ENCODE measurements at places on chromosomes 11 and 22. TPM values are rescaled to one million over a fixed set of nuclear protein-coding genes. Genes with fewer than 3 reads are reported as not detected.

DNA sequence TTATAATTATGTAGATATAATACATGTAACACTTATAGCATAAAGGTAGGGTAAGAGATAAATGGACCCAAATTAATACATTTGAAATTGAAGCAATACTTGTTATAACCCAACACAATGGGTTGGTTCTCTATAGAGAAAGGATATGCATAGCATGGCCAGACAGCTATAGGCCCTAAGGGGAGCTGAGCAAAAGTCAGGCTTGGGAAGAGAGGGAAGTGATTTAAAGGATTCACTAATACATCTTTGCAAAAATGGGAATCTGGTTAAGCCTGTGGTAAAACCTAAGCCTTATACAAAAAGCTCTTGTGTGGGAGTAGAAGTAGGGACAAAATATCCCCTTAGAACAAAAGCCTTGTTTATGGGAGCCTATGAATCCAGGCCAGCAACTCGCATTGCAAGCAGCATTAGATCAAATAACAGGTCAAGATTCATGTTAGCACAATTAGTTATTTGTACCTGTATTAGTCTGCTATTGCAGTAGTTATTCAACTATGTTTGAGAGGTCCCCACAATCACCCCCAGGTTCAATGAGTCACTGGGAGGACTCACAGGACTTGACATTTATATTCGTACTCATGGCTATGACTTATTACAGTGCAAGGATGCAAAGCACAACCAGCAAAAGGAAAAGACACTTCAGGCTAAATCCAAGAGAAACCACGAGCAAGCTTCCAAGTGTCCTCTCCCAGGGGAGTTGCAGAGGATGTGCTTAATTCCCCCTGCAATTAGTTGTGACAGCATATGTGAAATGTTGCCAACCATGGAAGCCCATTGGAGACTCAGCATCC is 144.7 kb upstream of the LMO1 start:
- peak; percentile 26 for DNase-seq

DNA sequence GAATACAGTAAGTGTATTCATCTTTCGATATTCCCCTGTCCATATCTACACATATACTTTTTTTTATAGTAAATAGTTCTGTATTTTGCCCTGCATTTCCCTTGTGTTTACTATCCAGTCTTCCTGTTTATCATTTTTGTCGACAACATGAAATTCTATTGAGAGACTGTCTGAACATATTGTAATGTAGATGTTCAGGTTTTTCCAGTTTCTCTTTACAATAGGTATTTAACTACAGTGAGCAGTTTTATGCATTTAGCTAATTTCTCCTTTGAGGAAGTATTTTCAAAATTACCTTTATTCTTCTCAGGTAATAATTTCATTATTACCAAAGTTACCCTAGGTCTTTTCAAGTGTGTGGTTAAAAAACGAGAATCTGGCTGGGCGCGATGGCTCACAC is 16.7 kb downstream of the PIK3IP1 start:
- DNase-seq, result no peak

GRCh38 chr11:111494040-111494439 is 18.1 kb downstream of the BTG4 start:
- DNase-seq, result no peak

- DNase-seq, result peak; percentile 51
These were observed at the start of gene BLID for GRCh38 chr11:122115524-122116379. TSS of gene BLID (minus strand) at chr11:122116215. CDS start at chr11:122115922, 293 bp downstream.

GRCh38 chr11:115585361-115586024 is 81.3 kb upstream of the CADM1 start:
- DNase-seq, result no peak

DNA sequence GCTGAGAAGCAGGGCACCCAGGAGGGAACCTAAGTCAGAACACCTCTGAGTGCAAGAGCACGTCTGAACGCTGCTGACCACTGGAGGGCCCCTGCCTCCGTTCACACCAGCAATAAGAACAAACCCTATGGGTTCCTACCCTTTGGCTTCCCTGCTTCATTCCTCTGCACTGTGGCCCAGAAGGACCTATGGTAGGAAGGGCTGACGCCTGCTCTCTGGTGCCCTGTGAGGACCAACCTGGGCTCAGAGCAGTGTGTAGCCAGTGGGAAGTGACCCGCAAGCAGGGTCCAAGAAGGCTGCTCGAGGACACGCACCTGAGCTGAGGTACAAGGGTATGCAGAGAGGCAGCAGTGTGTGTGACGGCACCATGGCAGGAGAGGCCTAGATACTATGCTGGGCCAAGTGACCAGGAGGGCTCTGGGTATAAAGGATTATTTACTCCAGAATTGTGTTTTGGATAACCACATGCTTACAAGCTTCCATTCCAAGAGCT is 68.8 kb upstream of the CLTCL1 start:
- no peak for DNase-seq

DNA sequence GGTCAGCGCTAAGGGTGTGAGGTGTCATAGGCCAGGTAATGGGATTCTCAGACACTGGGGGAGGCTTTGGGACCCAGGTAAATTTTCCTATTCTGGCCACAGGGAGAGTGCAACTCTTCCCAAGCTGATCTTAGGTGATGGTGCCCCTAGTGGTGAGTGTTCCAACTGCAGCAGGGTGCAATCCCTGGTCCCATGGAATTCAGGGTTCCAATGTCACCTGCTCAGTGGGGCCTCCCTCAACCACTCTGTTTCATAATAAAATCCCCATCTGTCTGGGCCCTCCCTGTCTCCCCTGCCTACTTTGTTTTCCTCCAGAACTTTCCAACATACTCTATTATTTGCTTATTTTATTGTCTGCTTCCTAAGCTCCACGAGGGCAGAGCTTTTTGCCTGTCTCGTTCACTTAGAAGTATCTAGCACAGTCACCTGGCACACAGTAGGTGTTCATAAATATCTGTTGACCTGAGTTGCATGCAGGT is 2.9 kb upstream of the SGSM1 start:
- DNase-seq, result peak; percentile 11

DNA sequence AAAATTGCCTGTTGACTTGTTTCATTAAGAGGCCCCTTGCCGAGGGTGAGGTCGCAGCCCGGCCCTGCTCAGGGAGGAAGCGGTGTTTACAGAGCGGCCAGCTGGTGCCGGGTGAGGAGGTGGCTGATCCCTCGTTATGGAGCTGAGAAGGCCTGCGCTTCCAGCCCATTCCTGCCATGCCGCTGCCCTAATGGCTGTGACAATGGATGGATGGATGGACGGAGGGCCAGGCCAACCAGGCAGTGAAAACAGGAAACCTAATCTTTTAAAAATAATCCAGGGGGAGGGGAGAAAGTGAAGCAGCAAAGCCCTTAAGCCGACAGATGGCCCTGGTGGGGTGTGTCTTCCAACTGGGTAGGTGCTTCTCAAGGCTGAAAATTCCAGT is 38.5 kb downstream of the BCR start:
- no peak for DNase-seq

DNA sequence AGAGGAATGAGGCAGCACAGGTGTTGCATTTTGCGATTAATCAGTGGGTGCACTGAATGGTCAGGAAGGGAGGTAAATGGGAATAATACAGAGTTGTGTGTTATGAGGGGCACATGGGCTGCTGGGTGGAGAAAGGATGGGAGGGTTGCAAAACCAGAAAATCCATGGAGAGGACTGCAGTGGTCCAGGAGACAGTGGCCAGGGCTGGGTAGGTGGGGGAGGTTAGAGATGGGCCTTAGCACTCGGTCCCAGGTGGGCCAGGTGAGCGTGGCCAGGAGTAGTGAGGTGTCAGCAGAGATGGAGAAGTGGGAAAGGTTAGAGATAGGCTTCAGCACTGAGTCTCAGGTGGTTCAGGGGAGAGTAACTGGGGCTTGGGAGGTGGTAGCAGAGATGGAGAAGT is 399.1 kb upstream of the LARGE1 start:
- no peak for DNase-seq

- no peak for DNase-seq
These were observed 461.3 kb upstream of the FAT3 start for GRCh38 chr11:91763331-91763730.

- DNase-seq, result no peak
These were observed 116.8 kb upstream of the GRAMD1B start for GRCh38 chr11:123313262-123313661.

GRCh38 chr11:29656597-29656996 is 360.2 kb downstream of the KCNA4 start:
- DNase-seq, result no peak

- DNase-seq, result peak; percentile 93
These were observed 16.9 kb upstream of the KIRREL3 start for GRCh38 chr11:127017482-127017881.

GRCh38 chr11:104999721-105000120 is 23.2 kb downstream of the CASP5 start:
- DNase-seq, result no peak

GRCh38 chr11:36447947-36448346 is 62.1 kb downstream of the TRAF6 start:
- no peak for DNase-seq

GRCh38 chr11:72326151-72326848 is 82.3 kb upstream of the PHOX2A start:
- DNase-seq, result peak; percentile 74

DNA sequence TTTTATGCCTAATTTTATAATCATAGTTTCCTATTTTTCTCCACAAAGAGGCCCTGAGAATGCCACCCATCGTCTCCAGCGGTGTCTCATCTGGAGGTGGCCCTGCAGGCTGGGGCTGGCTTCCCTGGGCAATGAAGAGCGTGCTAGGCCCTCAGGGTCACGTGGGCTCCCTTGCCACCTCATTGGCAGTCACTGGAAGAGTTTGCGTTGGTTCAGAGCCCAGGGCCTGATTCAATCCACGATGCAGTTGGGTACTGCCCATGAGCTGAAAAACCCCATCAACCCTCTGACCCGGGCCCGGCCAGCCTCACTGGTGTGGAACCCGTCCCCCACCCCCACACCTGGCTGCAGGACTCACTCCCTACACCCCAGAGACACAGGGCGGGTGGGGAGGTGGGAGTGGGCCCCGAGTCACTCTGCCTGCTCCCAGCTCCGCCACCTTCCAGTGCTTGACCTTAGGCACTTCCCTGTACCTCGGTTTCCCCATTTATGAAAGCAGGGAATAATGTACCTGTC is 43.4 kb upstream of the A4GALT start:
- DNase-seq, result no peak

GRCh38 chr11:118610225-118610772 is 2.9 kb downstream of the PHLDB1 start:
- no peak for DNase-seq

GRCh38 chr11:116173506-116173905 is 599.3 kb downstream of the BUD13 start:
- DNase-seq, result no peak

DNA sequence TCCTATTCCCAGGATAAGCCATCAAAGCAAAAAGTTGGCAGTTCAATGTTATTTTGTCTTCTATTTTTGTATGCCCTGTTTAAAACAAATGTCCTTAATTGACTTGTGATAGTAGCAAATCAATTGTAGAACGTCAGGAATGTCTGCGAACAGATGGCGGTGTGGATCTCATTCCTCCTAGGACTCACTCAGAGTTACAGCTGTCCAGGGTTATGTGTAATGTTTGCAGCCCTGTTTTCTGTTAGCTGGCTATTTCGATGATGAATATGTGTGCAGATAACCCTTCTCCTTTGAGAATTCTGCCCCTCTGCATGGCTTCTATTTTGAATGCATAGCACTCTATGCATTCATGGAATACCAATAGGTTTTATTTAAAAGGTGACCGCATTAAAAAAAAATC is 1248.0 kb upstream of the CNTN5 start:
- no peak for DNase-seq

- no peak for DNase-seq
These were observed 38.4 kb upstream of the CLMP start for GRCh38 chr11:123233280-123233974.

GRCh38 chr22:27556371-27556770 is 245.2 kb downstream of the MN1 start:
- no peak for DNase-seq

- DNase-seq, result no peak
These were observed 6.2 kb downstream of the SCO2 start for GRCh38 chr22:50519151-50519550.

- DNase-seq, result peak; percentile 43
These were observed 148.5 kb downstream of the GRIK4 start for GRCh38 chr11:120660024-120660565.

DNA sequence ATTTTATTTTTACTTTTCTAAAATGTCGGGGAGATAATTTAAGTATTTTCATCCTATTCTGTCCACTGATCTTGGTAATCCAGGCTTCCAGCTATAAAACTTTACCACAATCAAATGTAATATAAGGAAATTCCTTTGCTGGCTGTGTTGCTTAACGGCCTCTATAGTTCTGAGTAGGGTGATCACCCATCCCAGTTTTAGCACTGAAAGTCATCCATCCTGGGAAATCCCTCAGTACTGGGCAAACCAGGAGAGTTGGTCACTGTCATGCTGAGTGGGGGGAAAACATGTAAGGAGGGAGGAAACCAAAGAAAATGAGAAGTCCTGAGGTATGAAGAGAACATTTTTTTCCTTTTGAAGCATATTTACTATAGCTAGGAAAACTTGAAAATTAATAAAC is 12.8 kb upstream of the BACE1-AS start:
- DNase-seq, result no peak

DNA sequence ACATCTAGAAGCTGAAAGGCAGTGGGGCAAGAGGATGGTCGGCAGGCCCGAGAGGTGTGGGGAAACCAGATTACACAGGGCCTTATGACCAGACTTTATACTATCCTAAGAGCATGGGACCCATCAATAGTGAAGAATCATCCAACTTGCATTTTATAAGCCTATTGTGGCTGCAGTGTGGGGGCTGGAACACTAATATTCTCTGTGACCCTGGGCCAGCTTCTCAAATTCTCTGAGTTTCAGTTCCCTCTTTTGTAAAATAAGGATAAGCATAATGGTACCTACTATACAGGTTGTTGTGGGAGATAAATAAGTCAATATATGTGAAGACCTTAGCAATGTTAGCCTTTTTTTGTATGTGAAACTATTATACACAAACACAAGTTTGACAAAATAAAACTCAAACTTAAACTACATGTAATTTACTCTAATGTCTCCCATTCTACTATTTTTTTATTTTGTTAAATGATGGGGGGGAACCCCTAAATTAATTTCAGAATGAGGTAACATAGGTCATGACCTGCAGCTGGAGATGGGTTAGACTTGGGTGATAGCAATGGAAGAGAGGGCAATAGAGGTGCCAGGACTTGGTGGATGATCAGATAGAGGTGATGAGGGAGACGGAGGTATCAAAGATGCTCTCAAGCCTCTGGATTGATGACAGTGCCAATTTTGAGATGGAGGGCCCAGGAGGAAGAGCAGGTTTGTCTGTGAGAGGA is 30.1 kb downstream of the SMCO4 start:
- DNase-seq, result no peak

DNA sequence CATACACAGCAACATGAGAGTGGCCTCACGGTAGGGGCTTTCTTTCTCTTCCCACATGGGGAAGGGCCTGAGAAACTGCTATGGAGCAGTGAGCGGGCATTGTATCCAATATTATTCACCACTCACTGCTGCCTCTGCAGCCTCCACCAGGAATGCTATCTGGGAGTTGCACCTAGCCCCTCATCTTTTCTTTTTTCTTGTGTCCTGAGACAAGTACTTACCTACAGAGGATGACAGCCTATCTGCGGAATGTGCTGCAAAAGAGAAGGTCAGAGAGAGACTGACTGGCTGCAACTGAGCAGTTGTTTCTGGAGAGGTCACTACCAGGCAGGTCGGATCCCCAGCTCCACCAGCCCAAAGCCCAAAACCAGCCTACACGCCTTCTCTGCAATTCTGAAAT is 52.1 kb upstream of the HTATIP2 start:
- no peak for DNase-seq

The SLC7A4 gene
- not detected for total RNA-seq

The KIRREL3 gene
- 2.2 TPM for total RNA-seq

The OR4D11 gene
- total RNA-seq, result not detected

The DBX1 gene
- total RNA-seq, result not detected

The RHOD gene
- not detected for total RNA-seq

The HEPHL1 gene
- total RNA-seq, result 0.06 TPM

The SLC29A2 gene
- total RNA-seq, result 0.68 TPM

The STARD10 gene
- 41.0 TPM for total RNA-seq

The SCO2 gene
- 6.4 TPM for total RNA-seq

The NNMT gene
- total RNA-seq, result 162 TPM

The DNAJB13 gene
- 0.07 TPM for total RNA-seq
